Esophagus mucosa (tissue), 1 donor: ENCODE measurements at places on chromosomes 1 and 21. TPM values are rescaled to one million over a fixed set of nuclear protein-coding genes. Genes with fewer than 3 reads are reported as not detected.

- no peak for ATAC-seq
These were observed 38.7 kb downstream of the ZBTB40 start for GRCh38 chr1:22490309-22490708.

- no peak for ATAC-seq
These were observed 7.9 kb upstream of the LORICRIN start for GRCh38 chr1:153251562-153251961.

SAMD11 gene
- total RNA-seq, result 0.52 TPM

DNA sequence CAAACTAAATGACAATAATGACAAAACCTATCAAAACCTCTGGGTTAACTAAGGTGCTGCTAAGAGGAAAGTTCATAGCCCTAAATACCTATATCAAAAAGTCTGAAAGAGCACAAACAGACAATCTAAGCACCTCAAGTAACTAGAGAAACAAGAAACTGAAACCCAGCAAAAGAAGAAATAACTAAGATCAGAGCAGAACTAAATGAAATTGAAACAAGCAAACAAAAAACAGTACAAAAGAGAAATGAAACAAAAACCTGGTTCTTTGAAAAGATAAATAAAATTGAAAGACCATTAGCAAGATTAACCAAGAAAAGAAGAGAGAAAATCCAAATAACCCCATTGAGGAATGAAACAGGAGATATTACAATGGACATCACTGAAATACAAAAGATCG is 44.8 kb upstream of the KIAA0040 start:
- ATAC-seq, result no peak

DNA sequence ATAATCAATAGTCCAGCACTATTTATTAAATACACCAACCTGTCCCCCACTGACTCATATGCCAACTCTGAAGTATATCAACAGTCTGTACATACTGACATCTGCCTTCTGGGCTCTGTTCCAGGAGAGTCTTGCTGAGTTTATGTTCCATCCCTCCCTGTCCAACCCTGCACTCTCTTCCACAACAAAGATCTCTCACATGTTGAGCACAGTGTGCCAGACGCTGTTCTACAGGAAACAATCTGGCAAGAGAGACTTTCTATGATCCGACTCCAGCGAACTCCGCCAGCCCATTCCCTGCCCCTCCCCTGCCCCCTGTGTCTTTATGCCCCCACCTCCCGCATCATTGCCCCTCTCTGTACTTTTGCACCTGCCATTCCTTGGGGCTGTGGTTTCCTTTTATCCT is 3.4 kb downstream of the LACTBL1 start:
- peak; percentile 31 for ATAC-seq

DNA sequence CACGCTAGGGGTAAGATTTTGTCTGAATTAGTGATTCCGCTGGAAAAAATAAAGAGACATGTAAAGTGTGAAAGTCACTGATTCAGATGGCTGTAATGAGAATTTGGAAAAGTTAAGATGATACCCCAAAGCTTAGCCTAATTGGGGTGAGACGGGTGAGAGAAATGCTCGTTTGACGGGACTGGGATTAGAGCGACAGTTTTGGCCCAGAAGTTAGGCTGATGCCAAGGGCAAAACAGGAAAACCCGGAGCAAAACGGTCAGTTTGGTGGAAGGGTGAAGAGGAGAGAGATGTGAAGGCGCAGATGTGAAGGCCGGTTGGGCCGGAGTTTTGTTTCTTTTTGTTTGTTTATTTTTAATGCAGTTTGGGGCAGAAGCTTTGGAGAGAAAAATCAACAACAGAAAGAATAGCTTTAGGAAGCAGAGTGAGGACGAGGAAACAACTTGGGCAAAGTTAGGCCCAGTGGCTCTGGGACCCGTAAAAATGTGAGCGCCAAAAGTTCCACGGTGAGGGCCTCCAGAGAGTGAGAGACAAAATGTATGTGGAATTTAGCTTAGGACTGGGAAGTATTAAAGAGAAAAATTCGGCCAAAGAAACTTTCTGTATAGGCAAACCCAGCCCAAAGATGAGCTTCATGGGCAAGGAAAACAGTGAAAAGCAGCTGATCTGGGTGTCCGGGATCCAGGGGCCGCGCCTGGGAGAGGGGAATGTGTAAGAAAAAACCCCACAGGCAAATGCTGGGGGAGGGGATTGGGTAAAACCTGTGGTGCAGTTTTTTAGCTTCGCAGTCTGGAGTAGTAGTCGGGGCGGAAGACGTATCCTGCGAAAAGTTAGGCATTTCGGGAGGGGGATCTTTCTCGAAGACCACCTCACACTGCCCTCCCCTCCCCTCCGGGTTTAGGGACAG is 1.2 kb downstream of the DMRTA2 start:
- no peak for ATAC-seq

DNA sequence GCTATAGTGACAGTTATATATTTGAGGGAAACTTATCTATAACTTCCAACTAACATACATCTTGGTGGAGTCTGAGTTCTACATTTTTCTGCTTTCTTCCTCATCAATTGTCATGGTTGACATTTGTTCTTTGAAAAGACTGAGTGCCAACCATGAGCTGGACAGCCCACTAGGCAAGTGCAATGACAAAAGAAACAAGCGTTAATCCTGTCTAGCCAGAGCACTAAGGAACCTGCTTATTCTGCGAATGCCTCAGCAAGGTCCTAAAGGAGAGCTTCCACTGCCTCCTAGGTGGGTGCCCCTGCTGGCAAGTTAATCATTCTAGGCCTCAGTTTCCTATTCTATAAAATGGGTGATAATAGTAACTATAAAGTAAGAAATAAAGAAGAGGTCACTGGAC is 44.8 kb downstream of the IRF2BP2 start:
- no peak for ATAC-seq

DNA sequence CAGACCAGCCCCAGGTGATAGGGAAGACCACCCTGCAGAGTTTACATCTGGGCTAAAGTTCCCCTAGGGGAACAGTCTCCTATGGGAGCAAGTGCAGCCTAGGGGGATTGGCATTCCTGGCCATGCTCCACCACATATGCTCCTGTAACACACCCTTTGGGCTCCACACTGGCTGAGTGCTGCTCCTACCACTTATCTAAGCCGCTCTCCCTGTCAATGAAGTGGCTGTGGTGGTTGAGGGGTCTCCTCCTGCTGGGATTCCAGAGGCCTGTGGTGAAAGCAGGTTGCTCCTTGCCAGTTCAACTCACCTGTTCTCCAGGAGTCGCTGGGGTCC is 51.1 kb downstream of the COL24A1 start:
- peak; percentile 22 for ATAC-seq

PRELP gene
- 1.5 TPM for total RNA-seq

DNA sequence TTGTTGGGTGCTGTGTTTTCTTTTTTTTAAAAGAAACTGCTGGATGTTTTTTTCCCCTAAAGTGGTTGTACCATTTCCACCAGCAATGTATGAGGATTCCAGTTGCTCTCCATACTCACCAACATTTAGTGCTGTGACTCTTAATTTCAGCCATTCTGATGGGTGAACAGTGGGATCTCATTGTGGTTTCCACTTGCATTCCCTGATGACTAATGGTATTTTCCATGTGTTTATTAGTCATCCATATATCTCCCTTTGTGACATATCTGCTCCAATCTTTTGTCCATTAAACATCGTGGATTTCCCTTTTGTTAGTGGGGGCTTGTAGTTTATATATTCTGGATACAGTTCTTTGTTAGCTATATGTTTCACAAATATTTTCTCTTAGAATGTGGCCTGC is 206.0 kb downstream of the CAMTA1 start:
- no peak for ATAC-seq

- ATAC-seq, result no peak
These were observed 27.5 kb downstream of the HUNK start for GRCh38 chr21:31900121-31900895.

- ATAC-seq, result peak; percentile 45
These were observed 4.7 kb downstream of the CCDC190 start for GRCh38 chr1:162856260-162856659.

NHLH2 gene
- 1.1 TPM for total RNA-seq

FCRL1 gene
- total RNA-seq, result 1.2 TPM

DNA sequence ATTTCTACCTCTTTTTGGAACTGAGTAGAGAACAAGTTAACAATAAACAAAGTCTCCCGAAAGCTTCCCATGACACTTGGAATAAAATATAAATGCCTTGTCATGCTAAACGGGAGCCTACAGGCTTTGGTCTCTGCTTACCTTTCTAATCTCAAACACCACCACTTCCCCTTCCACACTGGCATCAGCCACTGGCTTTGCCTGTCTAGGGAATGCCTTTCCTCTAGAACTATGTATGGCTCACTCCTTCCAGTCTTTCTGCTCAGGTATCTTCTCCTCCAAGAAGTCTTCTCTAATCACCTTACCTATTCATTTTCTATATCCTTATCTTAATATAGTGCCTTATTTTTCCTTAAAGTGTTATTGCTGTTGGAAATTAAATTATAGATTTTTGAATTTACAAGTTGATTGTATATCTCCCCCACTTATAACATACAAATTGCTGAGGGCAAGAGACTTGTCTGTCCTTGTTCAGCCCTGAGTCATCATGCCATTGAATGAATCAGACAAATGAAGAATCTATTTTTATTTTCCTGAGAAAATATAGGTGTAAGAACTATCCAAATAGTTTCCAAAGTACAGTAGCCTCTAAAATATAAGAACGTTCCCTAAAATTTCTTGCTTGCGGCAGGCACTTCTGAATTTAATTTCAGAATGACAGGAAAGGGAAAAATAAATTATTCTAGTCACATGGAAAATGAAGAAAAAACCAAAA is 119.2 kb downstream of the TM2D1 start:
- peak; percentile 71 for ATAC-seq

DNA sequence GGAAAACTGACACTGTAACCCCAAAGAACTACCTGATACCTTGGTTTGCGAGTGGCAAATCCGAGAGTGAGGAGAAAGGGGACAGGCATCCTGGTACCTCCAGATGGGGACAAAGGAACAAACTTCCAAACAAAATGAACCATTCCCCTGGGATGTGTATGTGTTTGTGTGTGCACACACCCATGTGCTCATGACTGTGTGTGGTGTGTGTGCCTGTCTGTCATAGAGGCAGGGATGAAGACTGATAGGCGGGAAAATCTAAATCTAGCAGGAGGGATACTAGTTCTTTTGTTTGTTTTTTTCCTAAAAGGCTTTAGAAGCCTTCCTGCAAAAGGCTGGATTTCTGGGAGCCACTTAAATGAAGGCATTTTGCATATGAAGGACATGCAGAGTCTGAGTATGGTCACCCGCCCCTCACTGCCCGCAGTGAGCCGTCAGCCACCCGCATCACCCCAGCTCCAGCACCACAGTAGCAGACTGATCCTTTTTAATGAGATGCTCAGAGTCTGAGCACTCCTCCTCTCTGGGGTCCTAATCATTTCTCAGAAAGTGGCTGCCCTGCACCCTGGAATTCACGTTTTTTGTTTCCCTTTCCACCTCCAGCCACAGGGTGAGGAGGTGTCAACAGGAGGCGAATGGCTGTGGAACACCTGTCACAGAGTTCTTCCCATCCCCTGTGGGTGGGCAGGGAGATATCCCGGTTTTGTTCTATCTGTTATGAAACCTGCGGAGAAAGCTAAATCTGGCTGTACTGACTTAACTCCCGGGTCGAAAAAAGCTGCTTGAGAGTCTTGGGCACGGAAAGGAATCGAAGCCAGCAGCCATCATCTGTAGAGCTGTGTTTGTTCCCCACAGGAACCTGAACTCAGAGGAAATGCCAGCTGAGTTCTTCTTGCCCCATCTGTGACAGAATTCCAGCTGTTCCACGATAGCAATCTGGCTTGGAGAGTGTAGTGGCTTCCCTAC is 34.9 kb downstream of the UTP25 start:
- ATAC-seq, result no peak
